Stimulated activated CD4-positive, alpha-beta T cell treated with anti-CD3 and anti-CD28 coated beads, Interleukin-1b, Interleukin-23, amount 100 ng/mL, for 48 hours (primary cell): ENCODE measurements at places on chromosomes 12 and 14.

GRCh38 chr12:6962285-6963015 lies 8.0 kb downstream of the PHB2 start:
- DNase-seq, result no peak

GRCh38 chr12:75000120-75000519 lies 209.5 kb downstream of the KCNC2 start:
- no peak for DNase-seq

DNA sequence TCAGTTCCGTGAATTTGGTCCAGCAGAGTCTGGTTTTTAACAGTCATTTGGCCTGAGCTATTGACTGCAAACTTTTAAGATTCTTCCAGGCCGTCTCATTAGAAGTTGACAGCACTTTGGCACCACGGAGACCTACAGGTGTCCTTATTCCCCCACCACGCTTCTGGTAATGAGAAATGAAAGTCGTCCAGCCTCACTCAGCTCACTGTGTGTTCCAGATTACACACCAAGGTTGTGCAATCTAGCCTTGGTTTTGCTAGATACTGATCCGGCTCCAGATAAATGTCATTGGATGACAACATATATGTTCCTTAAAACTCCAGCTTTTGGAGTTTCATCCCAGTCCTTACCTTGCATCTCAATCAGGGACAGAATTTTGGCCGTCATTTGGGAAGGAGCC lies 210.4 kb downstream of the CHST11 start:
- DNase-seq, result no peak

DNA sequence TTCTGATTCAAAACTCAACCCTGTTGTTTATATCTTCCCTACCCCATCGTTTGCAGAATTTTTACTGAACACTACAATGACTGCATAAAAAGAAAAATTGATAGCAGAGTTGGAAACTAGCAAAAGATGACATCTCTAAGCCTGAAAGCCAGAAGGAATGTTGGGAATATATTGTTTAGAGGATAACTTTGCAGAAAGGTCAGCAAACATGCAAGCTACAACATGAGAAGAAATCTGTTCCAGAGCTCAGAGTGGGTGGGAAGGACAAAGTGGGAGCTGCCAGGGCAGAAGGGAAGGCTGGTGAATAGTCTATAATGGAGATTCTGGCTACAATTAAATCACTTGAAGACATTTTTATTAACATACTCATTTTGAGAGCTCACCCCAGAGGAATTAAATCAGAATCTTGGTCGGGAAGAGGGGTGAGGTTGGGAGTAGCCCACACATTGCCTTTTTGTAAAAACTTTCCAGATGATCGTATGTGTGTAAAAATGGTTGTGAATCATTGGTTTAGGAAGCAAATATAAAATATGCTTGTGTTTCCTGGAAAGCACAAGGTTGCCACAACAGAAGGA lies 574.8 kb downstream of the FLRT2 start:
- no peak for DNase-seq

DNA sequence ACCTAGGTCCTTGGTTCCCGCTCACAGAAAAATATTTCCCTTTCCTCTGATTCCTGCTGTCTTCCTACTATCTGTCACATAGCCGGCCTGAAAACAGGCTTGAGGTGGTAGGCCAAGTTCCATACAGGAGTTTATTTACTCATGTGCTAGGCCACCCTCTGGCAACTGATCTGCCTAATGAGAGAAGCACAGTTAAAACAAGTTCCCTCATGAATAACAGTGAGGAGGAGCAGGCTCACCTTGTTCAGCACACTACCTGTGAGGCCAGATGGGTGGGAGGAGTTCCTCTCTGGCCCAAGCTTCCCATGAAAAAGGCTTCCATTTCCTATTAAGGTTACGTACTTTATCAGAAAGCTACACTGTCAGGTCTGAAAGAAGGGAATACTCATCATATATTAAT lies 206.0 kb downstream of the MYRFL start:
- no peak for DNase-seq

GRCh38 chr12:38316391-38317129 lies at the start of gene ALG10B:
Gene ALG10B, plus strand, starts transcription at chr12:38316774. Its CDS starts 120 bp downstream, at chr12:38316894.
- peak; percentile 92 for DNase-seq

- no peak for DNase-seq
These were observed 178.9 kb upstream of the FKBP4 start for GRCh38 chr12:2615665-2616402.

GRCh38 chr14:34649344-34649743 lies 19.4 kb upstream of the SNX6 start:
- DNase-seq, result no peak

DNA sequence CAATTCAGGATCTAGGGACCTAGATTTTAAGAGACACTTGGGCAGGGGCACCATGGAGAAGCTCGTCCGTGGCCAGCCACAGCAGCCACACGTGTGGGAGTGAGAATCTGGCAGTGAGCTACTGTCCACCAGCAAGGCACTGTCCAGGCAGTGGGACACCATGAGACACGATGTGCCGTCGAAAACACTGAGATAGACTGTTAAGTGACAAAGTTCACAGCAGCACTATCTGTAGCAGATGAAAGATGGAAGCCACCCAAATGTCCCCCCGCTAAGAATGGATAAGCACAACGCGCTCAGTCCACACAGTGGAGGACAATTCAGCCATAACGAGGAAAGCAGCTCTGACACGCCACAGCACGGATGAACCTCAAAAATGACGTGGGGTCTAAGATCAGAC lies 19.7 kb downstream of the RILPL1 start:
- DNase-seq, result no peak

DNA sequence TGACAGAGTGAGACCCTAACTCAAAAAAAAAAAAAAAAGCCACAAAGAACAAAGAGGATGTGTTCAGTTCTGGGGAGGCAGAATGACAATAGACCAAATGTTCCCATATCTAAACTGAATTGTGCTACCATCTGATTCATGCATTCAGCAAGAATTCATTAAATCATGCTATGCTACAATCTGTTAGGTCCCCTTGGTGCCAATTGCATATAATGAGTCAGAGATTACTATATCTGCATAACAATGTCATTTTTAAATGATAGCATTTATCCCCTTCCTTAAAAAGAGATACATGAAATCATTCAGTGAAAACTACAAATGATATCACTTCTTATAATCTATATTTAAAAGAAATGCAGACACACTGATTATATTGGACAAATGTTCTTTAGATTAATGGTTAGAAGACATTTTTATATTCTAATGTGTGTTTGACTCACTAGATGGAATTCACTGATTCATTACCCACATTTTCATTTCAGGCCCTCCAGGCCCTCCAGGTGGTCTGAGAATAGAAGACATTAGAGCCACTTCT lies 207.6 kb upstream of the PDZRN4 start:
- DNase-seq, result no peak

- no peak for DNase-seq
These were observed 230.7 kb upstream of the SRRM4 start for GRCh38 chr12:118750666-118751065.

- peak; percentile 56 for DNase-seq
These were observed 12.4 kb downstream of the IL22 start for GRCh38 chr12:68240975-68241374.

GRCh38 chr14:101083564-101084435 lies 180.3 kb upstream of the RTL1 start:
- no peak for DNase-seq
